Eye (tissue), 1 donor: ENCODE measurements at places on chromosomes 16 and 17.

GRCh38 chr16:85544668-85545067 is 68.5 kb upstream of the GSE1 start:
- DNase-seq, result no peak

- DNase-seq, result no peak
Observed at GRCh38 chr17:77473615-77474226, 333.0 kb downstream of the SEC14L1 start.

DNA sequence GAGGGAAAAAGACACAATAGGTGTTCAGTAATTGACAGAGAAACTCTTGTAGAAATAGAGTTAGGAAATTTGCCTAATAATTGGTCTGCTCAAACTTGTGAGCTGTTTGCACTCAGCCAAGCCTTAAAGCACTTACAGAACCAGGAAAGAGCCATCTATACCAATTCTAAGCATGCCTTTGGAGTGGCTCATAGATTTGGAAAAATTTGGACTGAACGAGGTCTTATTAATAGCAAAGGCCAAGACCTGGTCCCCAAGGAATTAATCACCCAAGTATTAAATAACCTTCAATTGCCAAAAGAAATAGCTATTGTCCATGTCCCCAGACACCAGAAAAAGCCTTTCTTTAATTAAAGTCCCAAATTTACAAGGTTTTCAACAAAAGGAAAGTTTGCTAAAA is 90.3 kb downstream of the EMP2 start:
- no peak for DNase-seq

GRCh38 chr17:78360371-78361224 is 721 bp upstream of the SOCS3 start:
- DNase-seq, result peak; percentile 94

DNA sequence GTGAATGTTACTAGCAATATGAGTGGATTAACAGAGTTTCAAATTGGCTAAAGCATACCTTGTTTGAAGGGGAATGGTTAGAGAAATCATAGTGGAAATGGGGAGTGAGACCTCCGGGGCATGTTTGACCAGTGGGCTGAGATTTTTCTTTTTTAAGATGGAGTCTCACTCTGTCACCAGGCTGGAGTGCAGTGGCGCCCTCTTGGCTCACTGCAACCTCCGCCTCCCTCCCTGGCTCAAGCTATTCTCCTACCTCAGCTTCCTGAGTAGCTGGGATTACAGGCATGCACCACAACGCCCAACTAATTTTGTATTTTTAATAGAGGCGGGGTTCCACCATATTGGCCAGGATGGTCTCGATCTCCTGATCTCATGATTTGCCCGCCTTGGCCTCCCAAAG is 9.6 kb downstream of the CDRT15 start:
- no peak for DNase-seq

GRCh38 chr17:50853781-50854180 is 12.4 kb downstream of the TOB1 start:
- DNase-seq, result no peak

GRCh38 chr16:30535106-30535776 is 583 bp upstream of the ZNF747 start:
- DNase-seq, result no peak

GRCh38 chr17:15502369-15503112 is 35.1 kb upstream of the CDRT4 start:
- peak; percentile 94 for DNase-seq

DNA sequence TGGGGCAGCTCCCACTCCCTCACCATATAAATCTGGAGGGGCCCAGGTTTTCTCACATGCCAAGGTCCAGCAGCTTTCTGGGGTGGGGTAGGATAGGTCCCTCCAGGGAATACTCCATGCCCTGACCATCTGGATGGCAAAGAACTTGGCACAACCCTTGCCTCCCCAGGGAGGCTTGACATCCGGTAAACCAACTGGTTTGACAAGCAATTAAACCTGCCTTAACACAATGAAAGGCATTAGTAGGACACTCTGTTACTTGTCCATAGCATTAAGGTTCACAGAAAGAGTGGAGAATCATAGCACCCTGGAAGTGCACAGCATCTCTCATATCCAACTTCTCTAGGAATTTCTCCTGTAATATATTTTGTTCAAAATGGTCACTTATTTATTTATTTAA is 63.9 kb upstream of the MAF start:
- no peak for DNase-seq
